Stimulated activated CD4-positive, alpha-beta T cell treated with anti-CD3 and anti-CD28 coated beads, Interleukin-12 subunit alpha, Interleukin-12 subunit beta, amount 100 ng/mL, for 4 hours (primary cell): ENCODE measurements at places on chromosomes 2 and 18.

GRCh38 chr2:159637240-159637639 is 20.9 kb upstream of the BAZ2B start:
- no peak for DNase-seq

DNA sequence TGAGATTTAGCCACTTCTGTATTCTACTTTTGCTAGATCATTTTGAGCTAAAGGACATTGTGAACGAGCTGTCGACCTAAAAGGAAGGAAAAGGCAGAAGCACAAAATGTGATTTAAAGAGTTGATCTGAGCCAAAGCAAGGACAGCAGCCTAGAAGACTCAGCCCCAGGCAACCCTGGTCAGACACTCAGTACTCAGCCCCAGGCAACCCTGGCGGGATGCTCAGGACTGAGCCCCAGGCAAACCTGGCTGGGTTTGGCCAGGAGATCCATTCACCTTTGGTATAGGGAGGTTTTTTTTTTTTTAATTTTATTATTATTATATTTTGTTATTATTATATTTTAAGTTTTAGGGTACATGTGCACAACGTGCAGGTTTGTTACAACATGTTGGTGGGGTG is 34.3 kb upstream of the PXDN start:
- no peak for DNase-seq

- DNase-seq, result no peak
These were observed 103.4 kb downstream of the ALMS1 start for GRCh38 chr2:73489053-73489452.

DNA sequence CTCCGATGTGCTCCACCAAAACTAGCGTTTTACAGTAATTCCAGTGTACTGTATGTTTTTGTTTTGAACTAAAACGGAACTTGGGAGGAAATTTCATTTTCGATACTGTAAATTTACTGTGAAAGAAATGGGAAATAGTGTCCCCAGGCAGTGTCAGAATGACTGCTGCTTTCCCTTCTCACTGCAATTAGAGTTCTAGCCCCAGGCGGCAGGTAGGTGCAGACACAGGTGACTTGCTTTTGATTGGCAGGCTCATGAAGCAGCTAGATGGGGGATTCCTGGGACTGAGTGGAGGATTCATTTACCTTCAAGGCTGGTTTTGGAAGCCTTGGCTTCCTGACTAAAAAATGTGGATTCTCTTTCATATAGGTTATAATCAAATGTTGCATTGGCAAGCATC is 27.0 kb downstream of the RPRM start:
- DNase-seq, result no peak

GRCh38 chr2:62406573-62407043 is 99.4 kb downstream of the TMEM17 start:
- no peak for DNase-seq

GRCh38 chr2:140138736-140139135 is 1358.5 kb upstream of the NXPH2 start:
- DNase-seq, result no peak

DNA sequence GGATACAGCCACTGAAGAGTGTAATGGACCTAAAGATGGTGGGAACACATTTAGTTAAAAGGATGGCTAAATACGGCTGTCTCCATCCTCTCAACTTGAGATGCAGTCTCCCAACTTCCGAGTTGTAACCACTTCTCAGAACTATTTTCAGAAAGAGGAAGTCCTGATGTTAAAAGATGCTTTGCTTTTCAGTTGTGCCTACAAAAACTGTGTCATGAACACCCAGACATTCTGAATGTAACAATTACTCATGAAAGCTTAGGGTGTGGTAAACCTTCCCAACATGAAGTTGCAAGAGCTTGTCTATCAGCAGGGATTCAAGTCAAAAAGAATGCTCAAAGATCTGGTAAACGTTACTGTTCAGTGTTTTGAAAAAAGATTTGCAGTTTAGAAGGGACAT is 147.9 kb downstream of the DOCK10 start:
- DNase-seq, result no peak

DNA sequence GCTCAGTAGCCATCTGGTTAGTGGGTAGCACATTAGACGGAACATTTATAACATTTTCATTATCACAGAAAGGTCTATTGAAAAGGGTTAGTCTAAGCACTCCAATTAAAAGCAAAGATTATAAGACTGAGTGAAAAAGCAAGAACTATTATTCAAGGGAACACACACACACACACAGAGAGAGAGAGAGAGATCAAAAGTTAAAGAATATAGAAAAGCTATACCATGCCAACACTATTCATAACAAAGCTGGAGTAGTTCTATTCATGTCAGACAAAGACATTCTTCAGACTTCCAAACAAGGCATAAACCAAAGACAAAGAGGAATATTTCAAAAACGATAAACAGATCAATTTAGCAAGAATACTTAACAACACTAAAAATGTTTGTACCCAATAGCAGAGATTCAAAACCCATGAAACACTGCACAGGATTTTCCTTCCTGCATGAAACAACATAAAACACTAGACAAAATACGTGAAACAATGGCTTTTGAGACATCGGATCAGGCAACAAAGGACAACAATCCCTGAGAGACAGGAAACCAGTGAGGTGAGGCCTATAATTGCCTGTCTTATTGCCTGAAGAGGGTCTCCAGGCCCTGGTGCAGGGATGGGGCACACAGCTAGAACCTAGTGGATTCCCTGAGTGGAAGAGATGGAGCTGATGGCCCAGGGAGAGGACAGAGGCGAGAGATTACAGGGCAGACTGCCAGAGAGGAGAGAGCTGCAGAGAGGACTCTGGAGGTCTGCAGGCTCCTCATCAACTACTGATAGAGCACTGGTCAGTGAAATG is 83.6 kb upstream of the NPAS2 start:
- DNase-seq, result no peak

DNA sequence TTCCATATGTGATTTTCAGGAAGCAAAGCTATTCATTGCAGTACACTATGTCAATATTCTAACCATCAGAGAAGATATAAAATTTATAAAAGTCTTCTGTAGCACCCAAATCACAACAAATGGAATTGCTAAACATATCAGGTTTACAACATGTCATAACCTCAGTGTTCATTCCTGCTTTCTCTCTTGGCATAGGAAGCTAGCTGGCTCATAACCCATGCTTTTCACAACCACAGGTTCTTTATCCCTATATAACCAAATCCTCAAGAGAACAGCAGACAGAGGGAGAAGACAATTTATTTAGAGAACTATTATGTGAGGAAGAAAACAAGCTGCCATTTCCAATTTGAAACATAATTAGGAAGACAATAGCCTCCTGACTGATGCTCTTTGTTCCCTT is 997.0 kb upstream of the ACVR2A start:
- no peak for DNase-seq

DNA sequence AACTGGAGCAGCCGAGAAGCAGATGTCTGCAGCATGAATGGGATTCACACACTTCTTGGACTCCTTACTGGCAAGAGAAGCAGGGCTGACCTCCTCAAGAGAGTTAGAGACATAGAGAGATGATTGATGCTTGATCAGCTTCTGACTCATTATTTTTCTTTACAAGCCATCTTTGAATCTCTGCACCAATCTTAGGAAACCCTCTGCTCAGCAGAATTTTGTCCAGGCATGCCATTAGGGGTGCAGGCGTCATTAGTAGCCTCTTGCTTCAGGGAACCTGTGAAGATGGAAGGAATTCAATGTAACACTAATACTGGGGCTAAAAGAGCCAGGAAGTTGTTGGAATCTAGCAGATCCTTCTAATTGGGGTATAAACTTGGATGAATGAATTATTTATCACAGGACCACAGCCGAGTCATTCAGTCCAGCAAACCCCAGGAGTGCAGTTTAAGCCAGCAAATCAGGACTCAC is 151.8 kb downstream of the MGAT5 start:
- no peak for DNase-seq

- no peak for DNase-seq
These were observed 742.4 kb downstream of the SATB2 start for GRCh38 chr2:198715302-198715835.

- no peak for DNase-seq
These were observed 78.4 kb downstream of the TNS1 start for GRCh38 chr2:217924346-217924901.

- no peak for DNase-seq
These were observed 473.3 kb downstream of the FBXO15 start for GRCh38 chr18:73674125-73674865.
